Hematopoietic multipotent progenitor cell (in vitro differentiated cells): ENCODE measurements at places on chromosomes 4 and X.

GRCh38 chr4:113256946-113257345 lies 207.5 kb downstream of the ANK2 start:
- DNase-seq = no peak

DNA sequence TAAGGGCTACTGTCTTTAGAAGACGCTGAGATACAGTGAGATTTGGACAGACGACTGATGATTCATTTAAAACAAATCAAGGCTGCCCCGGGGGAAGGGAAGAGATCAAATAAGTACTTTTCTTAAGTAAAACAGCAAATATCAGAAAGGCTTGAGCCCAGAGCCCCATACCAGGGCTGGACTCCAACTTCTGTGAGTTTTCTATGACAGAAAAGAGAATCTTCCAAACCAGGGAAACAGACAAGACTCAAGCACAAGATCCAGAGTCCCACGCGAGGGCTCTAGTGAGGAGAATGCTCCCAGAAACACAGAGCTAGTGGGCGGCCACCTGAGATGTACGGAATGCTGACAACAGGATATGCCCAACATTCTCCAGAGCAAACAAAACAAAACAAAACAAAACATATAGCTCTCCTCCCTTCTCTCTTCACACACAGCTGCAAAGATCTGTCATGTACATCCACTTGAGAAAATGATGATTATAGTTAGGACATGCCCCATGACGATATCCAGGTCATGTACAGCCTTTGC lies 13.1 kb downstream of the ACSL1 start:
- DNase-seq = no peak

GRCh38 chrX:106952538-106952937 lies 32.3 kb downstream of the CLDN2 start:
- DNase-seq = no peak

DNA sequence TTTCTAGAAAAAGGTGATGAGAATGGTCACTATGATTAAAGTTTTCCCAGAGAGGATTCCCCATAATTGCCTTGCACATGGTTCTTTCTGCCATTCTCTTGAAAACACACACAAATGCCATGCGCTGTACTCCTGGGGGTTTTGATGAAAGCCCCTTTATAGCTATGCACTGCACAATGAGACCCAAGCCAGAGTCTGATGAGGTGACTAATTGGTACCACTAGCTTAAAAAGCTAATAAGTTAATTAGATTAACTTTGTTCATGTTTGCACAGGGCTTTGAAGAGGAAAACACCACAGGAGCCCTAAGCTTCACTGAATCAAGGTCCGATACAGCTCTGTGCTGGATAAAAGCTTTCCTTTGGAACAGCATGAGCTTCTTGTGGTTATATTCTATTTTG lies 132.2 kb downstream of the NKX6-1 start:
- DNase-seq = no peak

GRCh38 chrX:44462850-44463249 lies 79.8 kb downstream of the FUNDC1 start:
- peak; percentile 7 for DNase-seq

DNA sequence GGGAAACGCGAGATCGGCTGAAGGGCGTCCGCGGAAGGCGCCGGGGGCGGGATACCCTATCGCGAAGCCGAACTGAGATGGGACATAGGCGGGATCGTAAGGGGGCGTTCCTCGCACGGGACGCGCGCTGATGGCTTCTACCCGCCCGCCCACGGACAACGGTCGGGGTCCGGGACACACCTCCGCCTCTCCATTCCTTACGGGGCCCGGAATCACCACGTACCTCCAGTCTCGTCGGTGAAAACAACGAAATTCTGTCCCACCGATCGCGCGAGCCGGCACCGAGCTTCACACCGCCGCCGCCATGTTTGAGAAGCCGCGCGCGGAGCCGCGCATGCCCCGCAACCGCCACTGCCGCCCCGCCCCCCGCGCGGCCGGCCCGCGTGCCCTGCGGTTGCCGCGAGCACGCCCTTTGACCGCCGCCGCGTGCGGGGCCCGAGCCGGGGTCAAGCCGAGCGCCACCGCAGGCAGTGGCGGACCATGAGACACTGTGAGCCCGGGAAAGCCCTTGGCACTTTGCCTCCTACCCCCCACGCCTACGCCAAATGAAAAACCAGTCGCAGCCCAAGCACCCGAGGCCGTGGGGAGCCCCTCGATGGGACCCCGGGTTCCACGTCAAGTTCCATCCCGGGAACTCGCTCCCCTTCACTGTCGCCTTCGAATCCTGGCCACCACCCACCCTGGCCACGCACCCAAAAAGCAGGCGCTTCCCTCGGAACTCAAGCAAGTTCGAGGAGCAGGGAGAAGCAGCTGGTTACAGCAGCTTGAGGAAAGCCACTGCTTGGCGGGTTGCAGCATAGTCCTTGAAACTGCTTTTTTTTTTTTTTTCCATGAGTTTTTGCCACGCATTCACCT lies at the start of gene SCML2:
TSS of gene SCML2 (minus strand) at position 320 of the 855 bp plus-strand sequence. CDS start 20,617 bp downstream, outside the sequence.
- peak; percentile 45 for DNase-seq

DNA sequence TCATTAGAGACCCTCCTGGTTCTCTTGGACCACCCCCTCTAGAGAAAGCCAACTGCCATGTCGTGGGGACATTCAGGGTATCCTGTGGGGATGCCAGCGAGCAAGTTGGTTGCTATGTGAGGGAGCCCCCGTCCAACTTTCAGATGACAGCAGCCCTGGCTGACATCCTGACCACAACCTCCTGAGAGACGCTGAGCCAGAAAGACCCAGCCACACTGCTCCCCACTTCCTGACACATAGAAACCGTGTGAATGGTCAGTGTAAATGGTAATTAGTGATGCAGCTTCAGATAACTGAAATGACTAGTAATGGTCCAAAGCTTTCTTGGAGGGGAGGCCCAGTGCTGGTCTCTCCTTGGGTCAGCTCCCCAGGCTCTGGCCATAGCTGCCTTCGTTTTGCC lies 10.8 kb downstream of the CLCN4 start:
- no peak for DNase-seq

- no peak for DNase-seq
Observed at GRCh38 chr4:41394481-41394894, 137.8 kb downstream of the UCHL1 start.

DNA sequence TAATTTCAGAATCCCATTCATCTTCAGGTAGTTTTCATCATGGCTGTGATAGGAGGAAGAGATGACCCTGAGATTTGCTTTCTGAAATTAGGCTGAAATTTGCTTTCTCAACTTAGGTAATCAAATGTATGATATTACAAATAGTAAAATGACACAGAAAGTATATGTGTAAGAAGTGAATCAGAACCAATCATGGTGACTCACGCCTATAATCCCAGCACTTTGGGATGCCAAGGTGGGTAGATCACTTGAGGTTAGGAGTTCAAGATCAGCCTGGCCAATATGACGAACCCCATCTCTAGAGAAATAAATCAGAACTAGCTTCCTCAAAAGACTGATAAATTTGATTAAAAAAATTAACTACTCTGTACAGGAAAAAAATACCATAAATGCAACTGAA lies 555.4 kb downstream of the STPG2 start:
- DNase-seq = no peak

DNA sequence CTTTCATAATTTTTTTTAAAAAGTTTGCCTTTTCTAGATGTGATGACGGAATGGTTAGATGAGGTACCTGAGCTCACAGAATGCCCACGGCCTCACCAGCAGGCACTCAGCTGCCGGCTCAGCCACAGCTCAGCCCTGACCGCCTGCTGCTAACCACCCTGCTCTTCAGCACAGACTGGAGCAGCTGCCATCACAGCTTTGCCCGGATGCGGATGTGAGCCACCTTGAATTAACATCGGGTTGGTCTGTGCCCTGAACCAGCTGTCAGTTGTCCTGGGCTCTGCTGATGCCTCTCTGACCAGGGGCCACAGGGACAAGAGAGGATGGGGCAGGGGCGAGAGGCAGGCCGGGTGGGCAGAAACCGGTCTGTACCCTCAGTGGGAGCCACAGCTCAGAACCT lies 93.3 kb downstream of the HMX1 start:
- no peak for DNase-seq

DNA sequence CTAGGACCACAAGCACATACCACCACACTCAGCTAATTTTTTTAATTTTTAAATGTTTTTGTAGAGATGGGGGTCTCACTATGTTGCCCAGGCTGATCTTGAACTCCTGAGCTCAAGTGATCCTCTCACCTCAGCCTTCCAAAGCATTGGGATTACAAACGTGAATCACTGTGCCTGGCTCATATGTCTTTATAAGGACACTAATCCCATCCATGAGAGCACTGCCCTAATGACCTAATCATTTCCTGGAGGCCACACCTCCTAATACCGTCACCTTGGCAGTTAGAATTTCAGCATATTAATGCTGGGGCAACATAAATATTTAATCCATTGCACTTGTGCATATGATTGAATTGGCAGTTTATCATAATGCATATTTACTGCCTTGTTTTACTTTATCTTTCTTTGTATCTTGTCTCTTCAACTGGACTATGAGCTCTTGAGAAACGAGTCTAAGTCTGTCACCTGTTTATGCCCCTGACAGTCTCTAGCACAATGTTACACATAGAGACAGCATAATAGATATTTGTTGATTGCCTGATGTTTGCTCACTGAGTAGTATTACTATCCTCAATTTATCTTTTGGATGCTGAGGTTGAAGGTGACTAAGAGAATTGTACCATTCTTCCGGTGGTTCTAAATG lies 172.0 kb downstream of the AASDH start:
- no peak for DNase-seq

GRCh38 chr4:20641976-20642375 lies 58.3 kb upstream of the PACRGL start:
- no peak for DNase-seq
